T-helper 2 cell treated with Interferon-gamma antibody and Interleukin-4, amounts not matched to agents 5 μg/mL and 100 μg/mL, for 36 hours (primary cell): ENCODE measurements at places on chromosomes 3 and 15.

DNA sequence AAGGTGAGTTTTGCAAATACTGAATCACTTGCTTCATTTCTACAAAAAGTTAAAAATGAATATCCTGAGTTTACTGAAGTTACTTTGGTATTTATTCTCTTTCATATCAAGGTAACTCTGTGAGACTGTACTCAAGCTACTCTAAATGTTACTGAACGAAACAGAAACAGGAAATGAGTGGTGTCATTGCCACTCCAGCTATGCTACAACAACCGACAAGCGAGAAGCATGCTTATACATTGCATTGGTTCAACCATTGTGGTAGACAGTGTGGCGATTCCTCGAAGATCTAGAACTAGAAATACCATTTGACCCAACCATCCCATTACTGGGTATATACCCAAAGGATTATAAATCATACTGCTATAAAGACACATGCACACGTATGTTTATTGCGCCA, 313.2 kb upstream of the THBS1 start:
- no peak for DNase-seq

DNA sequence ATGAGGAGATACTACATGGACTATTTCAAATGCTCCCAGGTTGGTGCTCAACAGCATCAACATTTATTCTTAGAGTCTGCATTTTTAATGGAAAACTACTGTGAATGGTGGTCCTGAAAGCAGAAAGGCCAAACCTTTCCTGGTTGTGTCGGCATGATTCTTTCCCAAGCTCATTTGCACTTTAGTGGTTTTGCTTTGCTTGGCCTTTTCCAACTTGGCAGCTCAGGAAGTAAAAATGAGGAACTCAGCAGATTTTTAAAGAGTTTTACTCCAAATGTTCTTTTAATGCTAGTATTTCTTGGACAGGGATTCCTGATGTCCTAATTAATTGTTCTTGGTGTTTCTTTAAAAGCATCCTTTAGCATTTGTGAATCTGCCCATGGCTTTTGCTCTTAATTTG, 197.4 kb downstream of the SLC9A9 start:
- no peak for DNase-seq

DNA sequence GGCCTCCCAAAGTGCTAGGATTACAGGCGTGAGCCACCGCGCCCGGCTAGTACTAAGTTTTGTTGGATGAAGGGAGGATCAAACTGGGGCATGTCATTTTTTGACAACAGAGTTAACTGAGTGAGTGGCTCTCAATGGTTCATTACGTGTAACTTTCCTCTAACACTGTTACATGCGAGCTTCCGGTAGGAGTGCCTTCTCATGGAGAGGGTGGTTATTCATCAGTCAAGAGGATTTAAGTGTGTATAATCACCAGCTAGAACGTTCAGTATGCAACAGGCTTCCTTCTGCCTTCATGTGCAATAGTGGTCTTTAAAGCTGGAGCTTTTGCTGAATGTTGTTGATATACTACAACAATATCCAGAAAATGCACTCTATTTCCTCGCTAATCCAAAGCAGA, 19.1 kb upstream of the GOLGA8A start:
- no peak for DNase-seq

DNA sequence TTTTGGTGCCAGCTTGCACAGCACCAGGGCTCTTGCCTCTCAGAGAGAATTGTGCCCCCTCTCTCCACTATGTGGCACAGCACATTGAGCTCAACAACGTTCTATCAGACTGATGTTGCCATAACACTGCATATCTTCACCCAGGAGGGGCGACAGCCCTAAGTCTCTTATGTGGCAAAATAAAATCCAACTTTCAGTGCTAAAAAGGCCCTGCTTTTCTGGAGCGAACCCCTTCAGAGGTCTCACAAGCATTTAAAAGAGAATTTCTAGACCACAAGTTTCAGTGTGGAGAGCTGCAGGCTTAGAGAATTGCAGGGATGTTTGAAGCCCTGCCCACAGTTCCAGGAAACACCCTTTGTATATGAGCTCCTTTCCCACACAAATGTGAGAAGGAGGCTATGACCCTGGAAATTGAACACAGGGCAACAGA, 85.5 kb downstream of the LIPC start:
- peak; percentile 20 for DNase-seq

DNA sequence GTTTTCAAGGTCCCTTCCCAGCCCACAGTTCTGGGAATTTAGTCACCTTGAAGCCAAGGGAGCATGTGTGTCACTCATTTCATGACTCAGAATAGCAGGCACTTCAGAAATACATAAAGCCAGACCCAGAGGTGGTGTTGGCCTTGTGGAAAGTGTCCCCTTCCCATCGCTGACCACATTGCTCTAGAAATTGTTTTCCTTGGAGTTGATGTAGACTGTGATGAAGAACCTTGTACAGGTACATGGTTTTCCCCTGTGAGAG, 158.8 kb downstream of the SLCO3A1 start:
- peak; percentile 35 for DNase-seq

- no peak for DNase-seq
These were observed 689.7 kb upstream of the BCHE start for GRCh38 chr3:166526881-166527280.

- DNase-seq = no peak
These were observed 37.6 kb upstream of the STRIT1 start for GRCh38 chr3:155331078-155331477.

GRCh38 chr15:27784107-27784506, 315.0 kb downstream of the OCA2 start:
- DNase-seq = no peak

- no peak for DNase-seq
These were observed 17.2 kb downstream of the CCDC33 start for GRCh38 chr15:74253211-74253921.

- no peak for DNase-seq
These were observed 60.5 kb downstream of the THBS1 start for GRCh38 chr15:39641191-39641889.

DNA sequence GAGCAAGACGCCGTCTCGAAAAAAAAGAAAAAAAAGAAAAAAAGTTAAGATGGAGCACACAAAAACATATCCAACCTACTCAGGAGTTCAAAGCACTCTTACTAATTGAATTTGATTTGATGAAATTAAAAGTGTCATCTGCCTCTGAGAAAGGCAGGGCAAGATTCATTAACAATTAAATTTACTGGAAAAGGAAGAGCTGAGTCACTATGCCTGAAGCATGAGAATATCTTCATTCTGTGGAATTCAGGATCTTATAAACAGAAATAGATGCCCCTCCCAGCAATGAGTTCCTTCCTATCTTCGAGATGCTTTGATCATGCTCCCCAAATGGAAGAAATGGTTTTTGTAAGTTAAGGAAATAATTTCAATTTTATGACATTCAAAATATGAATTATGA, 61.0 kb upstream of the ST3GAL6 start:
- DNase-seq = no peak

GRCh38 chr3:193831495-193832455, 238.8 kb downstream of the OPA1 start:
- no peak for DNase-seq

DNA sequence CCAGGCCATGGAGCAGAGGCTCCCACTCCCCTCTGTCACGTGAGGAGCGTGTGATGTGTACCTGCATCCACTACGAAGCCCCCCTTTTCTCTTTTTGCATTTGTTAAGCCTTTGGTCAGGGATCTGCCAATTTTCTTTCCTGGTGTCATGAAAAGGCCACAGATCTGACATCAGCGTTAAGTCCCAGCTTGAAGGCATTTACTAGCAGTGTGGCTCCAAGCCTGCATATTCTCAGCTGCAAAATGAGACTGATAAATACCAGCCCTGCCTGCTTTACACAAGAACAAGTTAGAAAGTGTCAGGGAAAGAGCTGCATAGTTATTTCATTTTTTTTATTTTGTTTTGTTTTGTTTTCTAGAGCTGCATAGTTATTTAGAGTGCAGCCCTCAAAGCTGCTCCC, 2.3 kb upstream of the ANKRD63 start:
- no peak for DNase-seq

DNA sequence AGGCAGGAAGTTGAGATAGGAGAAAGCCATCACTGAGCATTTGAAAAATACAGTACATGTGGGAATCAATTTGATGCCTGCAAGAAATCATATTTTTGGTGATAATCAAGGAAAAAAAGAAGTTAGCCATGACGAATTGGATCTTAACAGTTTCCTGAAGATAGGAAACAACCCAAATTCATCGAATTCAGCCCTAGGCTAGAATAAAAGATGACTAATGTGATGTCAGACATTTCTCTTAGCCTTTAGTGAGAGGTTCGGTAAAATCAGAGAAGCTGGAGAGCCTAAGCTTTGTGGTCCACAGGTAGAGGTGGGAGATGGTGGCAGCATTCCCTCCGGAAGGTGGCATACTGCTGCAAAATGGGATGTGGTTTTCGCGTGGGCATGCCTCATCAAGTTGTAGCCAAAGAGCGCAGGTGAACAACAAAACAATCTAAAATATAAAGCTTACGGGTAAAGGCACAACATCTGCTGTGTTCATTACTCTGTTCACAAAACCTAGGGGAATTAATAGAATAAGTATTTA, 144.1 kb upstream of the ALCAM start:
- no peak for DNase-seq

GRCh38 chr15:47685141-47685870, 32.0 kb upstream of the SEMA6D start:
- no peak for DNase-seq

- DNase-seq = no peak
These were observed 1.1 kb upstream of the PLCH1 start for GRCh38 chr3:155745795-155746550.

GRCh38 chr15:33086500-33087121, 107.9 kb downstream of the FMN1 start:
- DNase-seq = no peak

- no peak for DNase-seq
These were observed 31.2 kb downstream of the SLC25A36 start for GRCh38 chr3:140972833-140973232.

GRCh38 chr15:89543389-89543788, 31.9 kb upstream of the TICRR start:
- DNase-seq = no peak

DNA sequence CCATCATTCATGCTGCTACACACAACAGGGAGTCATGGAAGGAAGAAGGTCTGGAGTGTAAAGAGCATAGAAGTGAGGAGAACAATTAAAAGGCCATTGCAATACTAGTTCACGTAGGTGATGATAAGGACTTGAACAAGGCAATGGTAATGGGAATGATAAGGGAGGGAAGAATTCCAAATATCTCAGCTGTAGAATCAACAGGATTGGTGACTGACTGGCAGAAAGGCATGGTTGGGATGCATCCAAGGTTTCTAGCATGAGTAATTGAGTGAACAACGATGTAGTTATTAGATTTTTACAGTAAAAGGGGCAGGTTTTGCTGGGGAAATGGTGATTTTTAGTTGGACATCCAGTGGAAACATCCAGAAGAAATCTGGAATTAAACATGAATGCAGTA, 2.4 kb upstream of the SEC62 start:
- DNase-seq = no peak

DNA sequence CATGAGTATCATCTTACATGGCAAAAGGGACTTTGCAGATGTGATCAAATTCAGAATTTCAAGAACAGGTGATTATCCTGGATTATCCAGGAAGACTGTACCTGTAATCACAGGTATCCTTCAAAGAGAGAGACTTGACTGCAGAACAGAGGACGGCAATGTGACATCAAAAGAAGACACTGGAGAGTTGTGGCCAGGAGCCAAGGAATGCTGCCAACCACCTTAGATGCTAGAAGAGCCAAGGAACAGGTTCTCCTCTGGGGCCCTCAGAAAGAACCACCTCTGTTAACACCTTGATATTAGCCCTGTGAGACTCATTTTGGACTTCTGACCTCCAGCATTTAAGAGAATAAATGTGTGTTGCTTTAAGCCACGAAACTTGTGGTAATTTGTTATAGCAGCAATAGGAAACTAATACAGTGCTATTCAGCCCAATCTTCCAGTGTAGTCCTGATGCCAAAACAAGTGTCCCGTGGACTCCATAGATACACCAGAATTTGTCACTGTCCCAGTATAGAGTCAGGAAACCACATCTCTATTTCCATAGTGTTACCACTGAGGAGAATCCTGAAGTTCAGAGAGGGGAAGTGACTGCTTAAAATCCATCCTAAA, 330.6 kb upstream of the TLE3 start:
- no peak for DNase-seq

GRCh38 chr15:58146749-58147148, 8.6 kb downstream of the AQP9 start:
- no peak for DNase-seq

DNA sequence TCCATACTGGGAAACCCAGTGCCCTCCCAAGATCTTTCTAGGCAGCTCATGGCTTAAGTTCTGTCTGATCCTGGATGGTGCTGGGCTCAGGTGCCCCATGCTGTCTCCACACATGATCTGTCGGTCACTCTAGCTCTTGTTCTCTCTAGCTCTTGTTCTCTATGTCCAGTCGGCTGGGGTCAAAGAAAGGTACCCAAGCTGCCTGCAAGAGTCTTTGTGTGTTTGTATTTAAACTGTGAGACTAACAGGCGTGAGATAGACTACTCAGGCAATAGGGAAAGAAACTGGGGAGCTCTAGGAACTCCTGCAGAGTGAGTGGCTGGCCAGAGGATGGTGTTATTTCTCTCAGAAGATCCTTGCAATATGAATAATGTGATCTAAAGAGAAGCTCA, 40.2 kb downstream of the GPR156 start:
- DNase-seq = no peak

GRCh38 chr3:123880998-123881561, 3.1 kb downstream of the MYLK start:
- DNase-seq = no peak

- no peak for DNase-seq
These were observed 111.1 kb downstream of the GABRB3 start for GRCh38 chr15:26661748-26662147.

- DNase-seq = no peak
These were observed 9.5 kb downstream of the RAB6B start for GRCh38 chr3:133886031-133886722.

GRCh38 chr15:40280260-40281056, 2.4 kb downstream of the ANKRD63 start:
- DNase-seq = no peak

- DNase-seq = no peak
These were observed 37.3 kb downstream of the CYFIP1 start for GRCh38 chr15:22942877-22943276.

GRCh38 chr3:39138804-39139415, 14.5 kb downstream of the CSRNP1 start:
- DNase-seq = no peak

- no peak for DNase-seq
These were observed 71.6 kb downstream of the CHD2 start for GRCh38 chr15:92971713-92972112.

DNA sequence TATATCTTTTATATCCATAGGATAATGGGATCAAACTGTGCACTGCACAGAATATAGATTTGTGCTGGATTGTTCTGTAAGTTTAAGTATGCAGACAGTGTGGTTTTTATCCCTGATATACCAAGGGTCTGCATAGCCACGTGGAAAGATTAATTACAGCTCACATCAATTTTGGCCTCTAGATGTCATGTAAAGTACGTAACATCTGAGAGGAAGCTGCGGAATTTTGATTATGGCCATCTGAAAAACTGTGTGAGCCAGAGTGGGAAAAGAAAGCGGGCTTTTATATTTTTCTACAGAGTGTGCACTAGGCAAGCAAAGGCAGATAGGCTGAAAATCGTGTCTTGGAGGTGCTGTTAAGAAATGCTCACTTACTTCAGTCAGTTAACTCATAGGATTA, 562.7 kb downstream of the GBE1 start:
- DNase-seq = no peak
